ENCODE measurements at places on chromosomes 13 and 19.

DNA sequence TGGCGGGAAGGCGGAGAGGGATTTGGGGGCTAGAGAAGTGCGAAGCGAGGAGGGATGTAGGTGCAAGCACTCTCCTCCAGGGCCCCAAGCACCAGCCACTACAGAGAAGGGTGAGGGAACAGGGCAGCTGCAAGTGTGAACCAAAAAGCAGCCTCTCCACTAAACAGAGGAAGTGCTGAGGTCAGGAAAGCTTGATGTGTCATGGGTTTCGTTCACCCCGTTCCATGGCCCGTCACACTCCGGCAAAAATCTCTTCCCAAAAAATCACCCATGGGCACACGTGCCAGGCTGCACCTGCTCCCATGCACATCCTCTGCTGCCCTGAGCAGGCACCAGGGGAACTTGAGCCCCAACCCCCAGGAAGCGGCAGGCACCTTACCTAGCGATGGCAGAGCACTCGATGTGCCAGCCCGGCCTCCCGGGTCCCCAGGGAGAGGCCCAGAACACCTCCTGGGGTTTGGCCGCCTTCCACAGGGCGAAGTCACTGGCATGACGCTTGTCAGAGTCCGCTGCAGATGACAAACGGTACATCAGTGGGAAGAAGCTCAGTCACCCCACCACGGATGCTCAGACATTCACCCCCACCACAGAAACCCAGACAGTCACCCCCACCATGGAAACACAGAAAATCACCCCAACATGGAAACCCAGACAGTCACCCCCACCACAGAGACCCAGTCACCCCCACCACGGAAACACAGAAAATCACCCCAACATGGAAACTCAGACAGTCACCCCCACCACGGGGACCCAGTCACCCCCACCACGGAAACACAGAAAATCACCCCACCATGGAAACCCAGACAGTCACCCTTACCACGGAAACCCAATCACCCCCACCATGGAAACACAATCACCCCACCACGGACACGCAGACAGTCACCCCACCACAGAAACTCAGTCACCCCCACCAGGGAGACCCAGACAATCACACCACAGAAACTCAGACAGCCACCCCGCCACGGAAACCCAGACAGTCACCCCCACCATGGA, 29.0 kb downstream of the CARS2 start:
- no peak for DNase-seq

GRCh38 chr19:5692723-5693194, 2.7 kb downstream of the RPL36 start:
- no peak for DNase-seq

GRCh38 chr19:55439052-55439451, 4.0 kb downstream of the SHISA7 start:
- DNase-seq = no peak

GRCh38 chr19:2048959-2049740, 1.9 kb downstream of the MKNK2 start:
- no peak for DNase-seq

DNA sequence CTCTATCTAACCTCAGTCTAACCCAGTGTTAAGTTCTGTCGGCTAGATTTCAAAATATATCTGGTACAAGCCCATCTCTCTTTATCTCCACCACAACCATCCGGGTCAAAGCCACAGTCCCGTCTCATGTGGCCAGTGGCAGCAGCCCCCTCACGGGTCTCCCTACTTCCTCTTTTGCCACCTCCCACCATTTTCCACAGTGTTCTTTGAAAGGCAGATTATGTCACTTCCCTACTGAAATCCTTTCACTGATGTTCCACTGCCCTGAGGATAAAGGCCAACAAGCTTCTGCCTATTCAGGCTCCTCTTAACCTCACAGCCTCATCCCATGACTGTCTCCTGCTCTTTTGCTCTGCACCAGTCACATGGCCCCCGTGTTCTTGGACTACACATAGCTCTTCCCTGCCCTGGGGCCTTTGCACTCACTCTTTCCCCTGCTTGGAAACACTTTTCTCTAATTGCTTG, 117.2 kb downstream of the UBL3 start:
- no peak for DNase-seq

DNA sequence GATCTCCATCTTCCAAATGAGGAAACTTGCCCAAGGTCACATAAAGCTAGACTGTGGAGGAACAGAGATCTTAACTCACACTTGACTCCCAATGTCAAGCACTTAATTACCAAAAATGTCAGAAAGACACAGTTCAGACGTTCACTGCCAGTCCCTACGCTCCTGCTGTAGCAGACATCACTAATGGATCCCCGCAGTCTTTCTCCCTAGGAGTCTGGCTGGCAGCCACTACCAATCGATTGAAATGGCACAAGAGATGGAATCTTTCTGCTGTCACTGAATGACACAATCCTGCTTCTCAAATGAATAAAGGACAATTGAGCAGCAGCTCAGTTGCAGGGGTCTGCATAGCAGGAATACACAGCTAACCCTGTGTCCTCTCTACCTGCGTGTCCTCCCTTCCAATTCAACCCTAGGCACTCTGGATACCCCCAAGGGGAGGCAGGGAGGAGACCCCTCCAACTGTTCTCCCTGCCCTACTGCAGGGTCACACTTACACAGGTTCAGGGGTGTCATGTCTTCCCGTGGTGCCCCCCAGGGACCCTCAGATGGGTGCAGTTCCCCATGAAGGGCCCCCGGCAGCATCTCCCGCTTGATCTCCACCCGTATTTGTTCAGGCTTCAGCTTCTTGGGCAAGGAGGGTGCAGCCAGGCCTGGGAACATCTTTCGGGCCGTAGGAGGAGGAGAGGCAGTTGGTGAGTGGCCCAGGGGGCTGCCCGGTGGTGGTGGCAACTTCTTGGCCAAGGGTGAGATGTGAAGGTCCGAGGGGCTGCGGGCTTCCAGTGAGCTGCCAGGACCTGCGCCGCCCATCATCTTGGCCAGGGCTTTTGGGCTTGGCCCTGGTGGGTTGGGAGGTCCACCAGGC, 7.9 kb upstream of the AKAP8L start:
- DNase-seq = no peak

GRCh38 chr13:31207661-31208552, 8.1 kb downstream of the B3GLCT start:
- DNase-seq = no peak

DNA sequence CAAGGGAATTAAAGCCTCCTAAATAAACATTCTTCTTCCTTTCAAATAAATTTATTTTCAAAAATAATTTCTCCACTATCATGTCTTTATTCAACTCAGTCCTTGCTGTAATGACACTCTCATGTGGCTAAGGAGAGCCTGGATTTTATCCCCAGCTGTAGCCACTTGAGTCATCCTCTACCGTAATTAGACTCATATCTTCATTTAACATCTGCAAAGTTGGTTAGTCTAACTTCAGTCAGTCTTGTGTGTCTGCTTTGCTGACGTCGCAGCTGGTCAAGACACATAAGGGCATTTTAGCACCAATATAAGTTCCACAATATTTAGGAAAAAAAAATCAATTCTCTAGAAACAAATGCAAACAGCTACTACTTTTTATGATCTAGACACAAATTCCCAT, 776.4 kb upstream of the ATXN8OS start:
- no peak for DNase-seq
